ENCODE measurements at places on chromosomes 5 and 9.

- DNase-seq = no peak
These were observed 17.0 kb upstream of the TNC start for GRCh38 chr9:115134941-115135340.

DNA sequence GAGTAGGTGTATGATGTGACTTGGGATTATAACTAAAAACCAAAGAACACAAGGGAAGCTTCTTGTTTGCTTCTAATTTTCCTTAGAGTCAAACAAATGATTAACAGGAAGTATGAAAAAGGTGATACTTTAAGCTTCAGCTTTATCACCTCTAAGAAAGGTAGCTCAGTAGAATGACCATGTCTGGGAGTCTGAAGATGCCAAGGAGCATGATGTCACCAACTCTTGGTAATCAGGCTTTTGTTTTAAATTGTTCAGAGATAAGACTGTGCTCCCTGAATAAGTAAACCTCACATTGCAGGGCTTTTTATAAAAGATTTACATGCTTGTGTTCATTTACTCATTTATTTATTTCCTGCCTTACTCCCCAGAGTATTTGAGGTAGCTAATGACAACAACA is 169.9 kb downstream of the FER start:
- no peak for DNase-seq

DNA sequence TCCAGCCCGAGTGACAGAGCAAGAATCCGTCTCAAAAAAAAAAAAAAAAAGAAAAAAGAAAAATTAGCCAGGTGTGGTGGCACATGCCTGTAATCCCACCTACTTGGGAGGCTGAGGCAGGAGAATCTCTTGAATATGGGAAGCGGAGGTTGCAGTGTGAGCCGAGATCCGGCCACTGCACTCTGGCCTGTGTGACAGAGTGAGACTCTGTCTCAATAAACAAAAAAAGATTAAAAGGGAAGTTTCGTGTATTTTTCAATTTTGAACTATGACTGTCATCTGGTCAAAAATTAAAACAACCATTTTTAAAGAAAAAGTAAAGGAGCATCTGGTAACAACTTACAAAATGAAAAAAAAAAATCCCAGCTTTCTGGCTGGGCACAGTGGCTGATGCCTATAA is 36.3 kb upstream of the PLIN2 start:
- no peak for DNase-seq

GRCh38 chr5:73417303-73418034 is 31.1 kb downstream of the FOXD1 start:
- no peak for DNase-seq

GRCh38 chr9:109893241-109893640 is 113.2 kb downstream of the PALM2AKAP2 start:
- no peak for DNase-seq

DNA sequence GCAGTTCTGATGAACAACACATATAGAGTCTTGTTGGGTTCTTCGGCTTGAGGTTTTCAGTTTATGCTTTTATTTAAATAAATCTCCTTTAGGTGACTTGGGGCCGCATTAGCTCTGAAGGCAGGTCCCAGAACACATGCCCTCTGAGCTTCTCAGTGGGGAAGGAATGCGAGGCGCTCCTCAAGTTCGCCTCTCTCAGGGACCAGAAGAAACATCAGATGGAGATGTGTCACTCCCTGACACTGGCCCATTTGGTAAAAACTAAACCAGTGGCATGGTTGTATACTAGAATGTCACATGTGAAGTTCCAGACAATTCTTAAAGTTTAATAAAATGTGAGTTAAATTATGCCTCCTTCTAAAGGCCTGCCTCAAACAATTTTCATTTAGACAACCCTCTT is 1.9 kb downstream of the MACROH2A1 start:
- no peak for DNase-seq

- DNase-seq = no peak
These were observed 92.3 kb downstream of the PTCD2 start for GRCh38 chr5:72412283-72413055.

- no peak for DNase-seq
These were observed 73.1 kb downstream of the TMEM232 start for GRCh38 chr5:110653231-110653970.

GRCh38 chr5:86983208-86983607 is 284.5 kb upstream of the RASA1 start:
- no peak for DNase-seq

- DNase-seq = no peak
These were observed 37.3 kb upstream of the TMEM252 start for GRCh38 chr9:68577774-68578591.

DNA sequence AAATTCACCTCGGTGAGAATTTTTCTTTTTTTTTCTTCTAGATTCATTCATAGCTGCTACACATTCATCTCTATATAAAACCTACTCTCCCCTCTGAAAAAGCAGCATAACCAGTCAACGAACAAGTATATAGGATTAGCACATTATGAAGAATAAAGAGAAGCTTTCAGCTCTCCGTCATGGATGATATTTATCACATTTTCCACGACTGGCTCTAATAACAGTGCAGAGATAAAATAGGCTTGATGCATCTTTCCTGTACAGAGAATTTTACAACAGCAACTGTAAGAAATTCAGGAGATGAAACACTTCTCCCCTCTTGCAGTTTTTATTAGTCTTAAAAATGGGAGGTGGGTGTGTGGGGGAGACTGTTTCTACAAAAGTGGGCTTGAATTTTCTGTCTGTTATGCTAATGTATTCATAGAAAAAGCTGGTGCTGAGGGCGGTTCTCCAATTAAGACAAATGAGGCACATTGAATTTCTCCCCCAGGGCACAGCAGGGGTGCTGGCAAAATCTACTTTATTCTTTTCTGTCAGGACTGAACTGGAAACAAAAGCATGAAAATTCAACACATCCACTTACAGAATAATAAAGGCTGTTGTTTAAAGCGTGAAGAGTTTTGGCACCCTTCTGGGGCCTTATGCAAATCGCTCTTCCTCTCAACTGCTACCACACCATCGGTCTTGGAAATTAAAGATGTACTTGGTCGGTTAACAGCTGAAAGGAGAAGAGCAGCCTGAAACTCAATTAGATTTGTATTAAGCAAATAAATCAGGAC is 233.9 kb upstream of the ZNF608 start:
- DNase-seq = no peak

GRCh38 chr5:170278611-170279458 is 18.7 kb downstream of the LCP2 start:
- peak; percentile 81 for DNase-seq

DNA sequence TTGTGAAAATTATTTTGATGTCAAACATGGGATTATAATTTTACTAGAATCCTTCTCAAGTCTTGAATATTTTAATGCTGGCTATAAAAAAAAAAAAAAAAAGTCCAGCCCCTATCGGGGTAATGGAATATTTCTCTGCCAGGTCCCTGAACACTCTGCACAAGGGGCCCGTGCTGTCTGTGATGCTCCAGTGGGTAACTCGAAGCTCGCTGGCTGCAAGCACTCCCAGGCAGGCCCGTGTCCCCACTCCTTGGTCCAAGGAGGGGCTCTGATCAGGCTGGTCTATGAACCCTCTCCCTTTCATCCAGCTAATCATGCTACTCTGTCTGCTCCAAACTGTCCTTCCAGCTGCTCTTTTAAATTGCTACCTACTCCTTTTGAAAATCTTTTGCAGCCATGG is 180.8 kb downstream of the GAPVD1 start:
- no peak for DNase-seq

GRCh38 chr9:111108946-111109345 is 70.7 kb upstream of the LPAR1 start:
- no peak for DNase-seq

DNA sequence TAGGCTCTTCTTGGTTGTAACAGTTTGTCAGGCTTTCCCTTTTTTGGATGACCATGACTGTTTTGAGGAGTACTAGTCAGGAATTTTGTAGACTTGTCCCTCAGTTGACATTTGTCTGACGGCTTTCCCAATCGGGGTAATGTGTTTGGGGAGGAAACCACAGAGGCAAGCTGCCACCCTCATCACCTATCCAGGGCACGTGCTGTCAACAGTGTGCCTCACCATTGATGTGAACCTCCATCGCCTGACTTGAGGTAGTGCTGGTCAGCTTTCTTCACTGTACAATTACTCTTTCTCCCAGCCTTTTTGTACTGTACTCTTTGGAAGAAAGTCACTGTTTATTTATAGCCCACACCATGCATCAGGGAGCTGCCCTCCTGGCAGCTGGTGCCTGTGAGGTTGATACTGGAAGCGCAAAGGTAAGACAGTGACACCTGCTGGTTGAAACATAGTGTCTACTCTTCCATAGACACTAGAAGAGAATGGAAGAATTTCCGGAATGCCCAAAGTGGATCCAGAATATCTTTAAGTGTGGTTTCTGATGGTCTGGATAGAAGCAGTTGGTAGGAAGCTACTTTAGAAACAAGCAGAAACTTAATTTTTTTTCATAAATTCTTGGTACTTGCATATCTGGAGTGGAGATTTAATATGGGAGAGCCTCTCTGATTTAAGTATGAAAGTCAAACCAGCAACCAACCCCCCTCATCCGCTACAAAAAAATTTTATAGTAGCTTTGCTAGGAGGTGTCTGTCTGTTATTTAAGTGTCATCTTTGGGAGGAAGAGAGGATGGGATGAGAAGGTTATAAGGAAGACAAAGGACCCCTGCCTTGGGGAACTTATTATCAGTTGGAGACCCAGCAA is 69.3 kb downstream of the SNX30 start:
- no peak for DNase-seq

- no peak for DNase-seq
These were observed 85.1 kb downstream of the TRIO start for GRCh38 chr5:14228219-14228618.

DNA sequence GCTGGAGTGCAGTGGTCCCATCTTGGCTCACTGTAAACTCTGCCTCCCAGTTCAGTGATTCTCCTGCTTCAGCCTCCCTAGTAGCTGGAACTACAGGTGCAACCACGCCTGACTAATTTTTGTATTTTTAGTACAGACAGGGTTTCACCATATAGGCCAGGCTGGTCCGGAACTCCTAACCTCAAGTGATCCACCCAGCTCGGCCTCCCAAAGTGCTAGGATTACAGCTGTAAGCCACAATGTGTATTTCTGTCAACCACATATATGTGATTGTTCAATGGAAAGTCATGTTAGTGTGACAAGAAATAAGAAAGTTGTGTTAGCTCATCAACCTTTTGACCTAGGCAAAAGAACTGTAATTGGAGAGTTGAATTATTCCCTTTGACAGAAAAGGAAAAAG is 677.1 kb upstream of the CHD1 start:
- no peak for DNase-seq

DNA sequence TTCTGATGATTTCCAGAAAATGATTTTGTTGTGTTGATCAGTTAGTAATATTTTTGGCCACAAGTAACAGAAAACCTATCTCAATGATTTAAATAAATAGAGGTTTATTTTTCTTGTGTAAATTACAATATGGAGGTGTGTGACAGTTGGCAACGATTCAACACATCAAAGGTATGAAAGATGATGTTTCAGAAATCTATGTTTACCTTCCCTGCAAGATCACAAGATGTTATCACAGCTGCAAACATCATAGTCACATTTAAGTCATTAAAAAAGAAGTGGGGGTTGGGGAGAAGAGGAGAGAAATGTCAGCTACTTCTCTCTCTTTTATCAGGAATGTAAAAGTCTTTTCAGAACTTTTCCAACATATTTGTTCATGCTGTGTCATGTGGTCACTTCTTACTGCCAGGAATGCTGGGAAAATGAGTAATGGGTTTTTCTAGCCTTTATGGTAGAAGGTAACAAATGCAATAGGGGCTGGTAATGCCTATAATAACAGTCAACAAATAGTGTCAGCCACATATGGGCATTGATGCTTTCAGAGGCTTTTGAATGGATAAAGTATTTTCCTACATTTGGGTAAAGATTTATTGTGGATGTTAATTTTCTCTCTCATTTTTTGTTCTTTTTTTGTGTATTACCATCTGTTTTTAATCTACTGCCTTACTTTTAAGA is 742.7 kb downstream of the TLE1 start:
- no peak for DNase-seq

DNA sequence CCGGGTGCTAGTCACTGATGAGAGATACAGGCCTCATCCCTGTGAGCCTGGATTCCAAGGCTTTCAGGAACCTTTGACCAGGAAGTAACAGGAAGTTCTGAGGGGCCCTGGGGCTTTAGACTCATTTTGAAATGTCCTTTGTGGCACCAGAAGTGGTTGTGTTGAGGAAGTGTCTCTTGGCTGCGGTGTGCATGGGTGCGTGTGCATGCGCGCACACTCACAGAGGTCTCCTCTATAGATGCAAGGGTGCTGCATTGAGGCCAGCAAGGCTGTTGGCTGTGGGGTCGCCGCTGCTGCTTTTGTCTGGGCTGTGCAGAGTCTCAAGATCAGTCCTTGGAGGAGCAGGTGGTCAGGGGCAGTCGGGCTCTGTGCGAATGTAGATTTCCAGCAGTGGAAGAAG is 7.6 kb downstream of the RAB24 start:
- no peak for DNase-seq

DNA sequence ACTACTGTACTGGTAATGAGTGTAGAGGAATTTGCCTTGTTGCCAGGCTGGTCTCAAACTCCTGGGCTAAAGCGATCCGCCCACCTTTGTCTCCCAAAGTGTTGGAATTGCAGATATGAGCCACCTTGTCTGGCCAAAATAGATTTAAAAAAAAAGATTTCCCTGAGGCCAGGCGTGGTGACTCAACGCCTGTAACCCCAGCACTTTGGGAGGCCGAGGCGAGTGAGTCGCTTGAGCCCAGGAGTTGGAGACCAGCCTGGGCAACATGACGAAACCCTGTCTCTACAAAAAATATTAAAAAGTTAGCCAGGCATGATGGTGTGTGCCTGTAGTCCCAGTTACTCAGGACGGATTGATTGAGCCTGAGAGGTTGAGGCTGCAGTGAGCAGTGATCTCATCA is 62.5 kb downstream of the IPO11 start:
- no peak for DNase-seq

DNA sequence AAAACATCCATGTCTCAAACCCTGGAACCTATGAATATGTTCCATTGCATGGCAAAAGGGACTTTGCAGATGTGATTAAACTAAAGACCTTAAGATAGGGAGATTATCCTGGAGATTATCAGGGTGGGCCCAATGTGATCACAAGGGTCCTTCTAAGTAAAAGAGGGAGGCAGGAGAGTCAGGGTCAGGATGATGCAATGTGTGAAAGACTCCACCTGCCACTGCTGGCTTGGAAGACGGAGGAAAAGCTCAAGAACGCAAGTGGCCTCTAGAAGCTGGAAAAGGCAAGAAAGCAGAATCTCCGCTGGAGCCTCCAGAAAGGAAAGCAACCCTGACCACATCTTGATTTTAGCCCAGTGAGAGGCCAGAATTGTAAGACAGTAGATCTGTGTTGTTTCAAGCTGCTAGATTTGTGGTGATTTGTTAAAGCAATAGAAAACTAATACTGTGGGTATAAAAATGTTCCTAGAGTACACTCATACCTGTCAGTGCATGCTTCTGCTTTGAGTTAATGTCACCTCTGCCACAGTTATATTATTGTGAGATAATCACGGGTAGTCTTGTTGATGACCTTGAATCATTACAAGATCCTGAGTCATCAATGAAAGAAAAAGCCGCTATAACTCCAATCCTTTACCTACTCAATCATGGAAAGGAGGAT is 93.5 kb upstream of the TNPO1 start:
- no peak for DNase-seq

GRCh38 chr5:35819668-35820067 is 37.0 kb upstream of the IL7R start:
- DNase-seq = no peak

Data from T follicular helper cell (primary cell).